ENCODE measurements at places on chromosomes 1 and 21.

DNA sequence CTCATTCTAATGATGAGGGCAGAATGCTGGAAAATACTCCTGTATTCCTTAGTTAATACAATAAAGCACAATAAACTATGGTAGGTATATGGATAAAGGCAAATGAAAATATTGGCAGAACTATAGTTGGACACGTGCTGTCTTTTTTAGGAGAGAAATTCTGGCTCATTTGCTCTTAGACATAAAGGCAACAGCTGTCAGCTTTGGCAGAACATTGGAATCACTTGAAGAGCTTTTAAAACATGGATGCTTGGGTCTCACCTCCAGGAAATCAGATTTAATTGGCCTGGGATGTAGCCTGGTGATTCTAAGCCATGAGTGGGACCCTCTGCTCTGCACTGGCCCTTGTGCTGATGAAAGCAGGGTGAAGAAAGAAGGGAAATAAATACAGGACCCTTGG, 9.9 kb downstream of the CRP start:
- no peak for DNase-seq

DNA sequence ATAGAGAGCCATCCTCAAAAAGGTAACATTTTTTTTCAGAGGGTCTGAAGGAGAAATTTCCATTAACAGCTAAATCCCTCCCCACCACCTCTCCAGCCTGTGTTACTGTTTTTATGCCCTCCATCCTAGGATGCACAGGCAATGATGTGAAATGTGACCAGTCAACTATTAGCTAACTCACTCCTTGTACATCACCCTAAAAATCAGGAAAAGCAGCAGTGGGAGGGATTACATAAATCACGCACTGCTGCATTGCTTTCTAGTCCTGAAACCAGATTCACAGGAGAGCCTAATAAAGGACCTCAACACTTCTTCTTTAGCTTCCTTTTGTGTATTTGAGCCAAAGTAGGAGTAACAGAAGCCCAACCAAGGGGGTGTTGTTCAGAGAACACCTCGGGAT, 66.3 kb downstream of the LMO4 start:
- DNase-seq: no peak

GRCh38 chr21:27026501-27026900, 59.6 kb upstream of the ADAMTS5 start:
- no peak for DNase-seq

DNA sequence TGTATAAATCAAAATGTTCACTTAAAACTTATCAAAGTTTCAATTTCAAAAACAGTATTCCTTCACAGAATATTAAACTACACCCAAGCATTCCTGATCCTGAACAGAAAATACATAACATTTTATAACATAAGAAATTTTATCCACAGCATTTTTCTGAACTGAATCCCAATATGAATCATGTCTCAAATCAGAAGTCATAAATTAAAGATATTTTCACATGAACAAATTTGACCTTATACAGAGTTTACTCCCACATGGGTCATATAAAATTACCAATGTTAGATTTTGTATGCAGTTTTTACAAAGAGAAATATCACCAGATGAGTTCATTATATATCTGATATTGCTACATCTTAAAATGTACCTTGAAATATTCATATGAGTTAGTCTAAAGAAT, 48.6 kb upstream of the ASPM start:
- DNase-seq: no peak

DNA sequence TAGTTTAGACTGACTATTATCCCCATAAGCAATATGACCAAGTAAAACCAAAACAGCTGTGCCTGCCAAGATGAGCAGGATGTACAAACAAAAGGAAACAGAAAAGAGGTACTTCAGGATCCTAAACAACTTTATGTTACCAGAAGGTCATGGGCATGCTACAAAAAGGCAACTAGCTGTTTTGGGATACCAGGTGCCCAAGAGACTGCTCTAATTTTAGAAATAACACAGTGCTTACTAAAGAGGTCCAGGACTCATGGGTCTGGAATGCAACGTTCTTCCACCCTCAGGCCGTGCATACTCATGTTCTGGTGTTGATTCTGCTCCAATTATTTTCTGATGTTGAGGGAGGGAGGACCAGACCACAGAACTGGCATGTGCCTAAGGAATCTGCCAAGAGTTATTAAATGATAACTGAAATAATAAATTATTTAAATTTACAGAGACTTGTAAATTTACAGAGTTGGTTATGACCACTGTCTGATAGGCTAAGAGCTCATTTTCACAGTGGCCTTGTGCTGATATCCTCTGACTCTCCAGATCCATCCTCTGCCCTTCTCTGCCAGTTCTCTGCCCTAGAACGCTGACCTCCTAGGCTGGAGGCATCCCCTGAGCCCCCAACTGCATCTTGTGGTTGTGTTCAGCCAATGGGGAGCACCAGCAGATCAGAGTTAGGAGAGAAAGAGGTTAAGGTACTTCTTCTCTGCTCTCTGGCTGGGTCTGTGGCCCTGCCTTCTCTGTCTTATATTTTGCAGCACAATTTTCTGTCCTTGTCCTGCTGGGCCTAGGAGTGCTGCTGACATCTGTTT, 37.7 kb upstream of the BCL10 start:
- no peak for DNase-seq

DNA sequence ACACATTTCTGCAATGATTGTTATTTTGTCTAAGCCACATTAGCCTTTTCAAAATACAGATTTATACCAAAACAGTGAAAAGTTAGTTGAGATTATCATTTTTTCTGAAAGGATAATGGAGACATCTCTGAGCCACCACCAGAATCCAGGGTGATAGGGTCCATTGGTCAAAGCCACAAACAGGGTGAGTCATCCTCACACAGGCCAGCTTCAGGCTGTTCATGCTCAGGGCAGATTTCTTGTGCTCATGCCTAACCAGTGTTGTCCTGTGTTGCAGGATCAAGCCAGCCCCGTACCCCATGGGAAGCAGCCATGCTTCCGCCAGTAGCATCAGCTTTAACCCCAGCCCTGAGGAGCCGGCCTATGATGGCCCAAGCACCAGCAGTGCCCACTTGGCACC, 13.4 kb downstream of the ELOA start:
- DNase-seq: no peak

- no peak for DNase-seq
These were observed 354.9 kb upstream of the PLXNA2 start for GRCh38 chr1:208599063-208599462.

DNA sequence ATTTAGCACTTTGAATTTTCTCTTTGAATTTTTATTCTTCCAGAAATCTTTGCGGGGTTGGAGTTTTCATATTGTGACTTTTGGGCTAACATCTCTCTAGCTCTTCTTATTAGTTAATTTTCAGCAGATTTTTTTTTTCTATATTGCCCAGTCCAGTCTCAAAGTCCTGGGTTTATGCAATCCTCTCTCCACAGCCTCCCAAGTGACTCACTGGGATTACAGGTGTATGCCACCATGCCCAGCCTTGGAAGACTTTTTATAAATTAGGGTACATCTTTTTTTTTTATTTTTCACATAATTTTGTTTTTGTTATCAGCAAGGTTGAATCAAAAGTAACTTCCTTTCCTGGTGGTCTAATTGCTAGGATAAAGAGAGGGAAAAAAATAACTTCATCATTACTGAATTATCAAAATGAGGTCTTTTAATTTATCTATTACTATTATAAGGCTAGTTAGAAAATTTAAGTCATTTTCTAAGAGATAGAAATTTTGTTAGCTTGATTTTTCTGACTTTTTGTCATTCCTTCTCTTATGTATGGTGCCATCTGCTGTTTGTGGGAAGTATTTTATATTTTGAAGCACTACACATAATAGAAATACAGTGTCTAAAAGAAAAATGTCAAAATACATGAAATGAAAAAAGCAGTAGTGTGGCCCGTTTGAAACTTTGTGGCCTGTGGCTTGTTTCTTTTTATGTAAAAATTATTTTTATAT, 273.4 kb upstream of the CACYBP start:
- no peak for DNase-seq

GRCh38 chr1:116457946-116458604, 85.0 kb downstream of the ATP1A1 start:
- no peak for DNase-seq

DNA sequence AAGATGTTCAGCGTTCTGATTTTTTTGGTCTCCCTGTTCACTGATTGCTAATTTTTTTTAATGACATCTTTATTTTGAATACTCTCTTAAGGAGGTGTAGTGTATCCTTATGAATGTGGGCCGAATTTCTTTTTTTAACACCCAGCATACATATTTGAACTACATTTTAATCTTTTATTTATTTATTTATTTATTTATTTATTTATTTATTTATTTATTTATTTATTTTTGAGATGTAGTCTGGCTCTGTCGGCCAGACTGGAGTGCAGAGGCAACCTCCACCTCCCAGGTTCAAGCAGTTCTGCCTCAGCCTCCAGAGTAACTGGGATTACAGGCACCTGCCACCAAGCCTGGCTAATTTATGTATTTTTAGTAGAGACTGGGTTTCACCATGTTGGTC, 15.1 kb downstream of the ZBTB8A start:
- DNase-seq: no peak

DNA sequence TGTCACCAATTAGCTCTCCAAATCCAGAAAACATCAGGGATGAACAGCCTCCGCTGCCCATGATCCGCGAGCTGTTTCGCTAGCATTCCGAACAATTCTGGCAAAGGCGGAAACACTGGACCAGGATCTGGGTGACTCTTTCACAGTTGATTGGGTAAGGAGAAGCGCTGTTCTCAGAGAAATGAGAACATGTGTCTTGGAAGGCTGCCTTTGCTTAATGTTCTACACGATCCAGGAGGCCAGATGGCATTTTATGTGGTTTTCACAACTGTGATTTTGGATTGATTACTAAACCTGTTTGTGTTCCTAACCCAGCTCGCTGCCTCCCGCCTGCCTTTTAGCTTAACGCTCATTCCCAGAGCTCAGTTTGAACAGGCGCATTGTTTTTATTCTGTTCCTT, 144.0 kb downstream of the KIF26B start:
- no peak for DNase-seq

DNA sequence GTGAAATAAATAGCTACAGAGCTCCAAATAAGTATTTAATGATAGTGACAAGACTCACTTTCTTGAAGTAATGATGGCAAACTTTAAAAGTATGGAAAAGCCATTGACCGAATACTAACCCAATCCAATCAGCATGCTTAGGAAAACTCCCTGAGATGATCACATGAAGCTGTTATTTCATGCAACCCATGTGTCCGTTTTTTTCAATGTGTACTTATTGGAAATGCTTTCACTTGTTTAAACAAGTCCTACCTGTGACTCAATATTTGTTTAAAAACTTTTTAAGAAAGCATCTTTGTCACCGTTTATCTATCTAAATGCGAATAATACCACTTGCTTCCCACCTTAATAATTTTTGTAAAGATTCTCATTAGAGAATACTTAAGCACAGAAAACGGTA, 185.8 kb downstream of the NRIP1 start:
- DNase-seq: no peak

DNA sequence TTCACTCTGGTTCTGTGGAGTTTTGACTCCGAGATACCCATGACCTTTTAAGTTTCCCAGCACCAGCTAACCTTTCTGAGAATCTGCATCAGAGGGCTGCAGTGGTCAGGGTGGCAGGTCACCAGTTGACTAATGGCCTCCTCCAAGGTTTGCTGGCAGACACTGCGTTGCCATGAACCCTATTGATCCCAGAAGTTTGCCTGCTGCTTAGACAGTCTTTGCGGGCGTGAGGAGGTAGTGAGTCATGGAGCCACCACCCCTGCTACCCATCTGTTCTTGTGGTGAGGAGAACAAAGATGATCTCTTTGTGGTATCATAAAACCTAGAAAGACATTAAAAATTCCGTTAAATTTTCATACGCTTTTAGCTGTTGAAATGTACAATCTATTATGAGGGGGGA, 180.4 kb downstream of the FGGY start:
- peak; percentile 45 for DNase-seq

DNA sequence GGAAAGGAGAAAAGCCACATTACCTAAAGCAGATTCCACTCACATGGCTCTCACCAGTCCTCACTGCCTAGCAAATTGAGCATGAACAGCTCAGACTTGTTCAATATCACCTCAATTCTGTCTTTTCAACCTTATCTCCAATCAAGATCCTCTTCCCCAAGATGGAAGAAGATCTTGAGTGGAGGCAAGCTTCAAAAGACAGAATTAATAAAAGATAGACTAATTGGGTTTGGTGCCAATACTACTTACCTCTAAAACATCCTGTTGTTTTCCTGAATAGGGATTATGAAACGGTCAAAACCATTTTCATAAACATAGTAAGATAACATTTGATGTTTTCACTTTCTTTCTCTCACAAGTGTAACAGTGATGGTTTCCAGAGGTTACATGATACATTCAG, 349.2 kb upstream of the PLD5 start:
- DNase-seq: no peak

- no peak for DNase-seq
These were observed 16.2 kb downstream of the WDR47 start for GRCh38 chr1:109025694-109026093.

- no peak for DNase-seq
These were observed 19.4 kb upstream of the ZNF281 start for GRCh38 chr1:200429221-200429751.

GRCh38 chr21:38953516-38953915, 147.8 kb downstream of the ETS2 start:
- DNase-seq: no peak

GRCh38 chr1:182260516-182260915, 131.1 kb downstream of the GLUL start:
- no peak for DNase-seq

GRCh38 chr1:156433032-156433431, 64.0 kb downstream of the RHBG start:
- DNase-seq: no peak

DNA sequence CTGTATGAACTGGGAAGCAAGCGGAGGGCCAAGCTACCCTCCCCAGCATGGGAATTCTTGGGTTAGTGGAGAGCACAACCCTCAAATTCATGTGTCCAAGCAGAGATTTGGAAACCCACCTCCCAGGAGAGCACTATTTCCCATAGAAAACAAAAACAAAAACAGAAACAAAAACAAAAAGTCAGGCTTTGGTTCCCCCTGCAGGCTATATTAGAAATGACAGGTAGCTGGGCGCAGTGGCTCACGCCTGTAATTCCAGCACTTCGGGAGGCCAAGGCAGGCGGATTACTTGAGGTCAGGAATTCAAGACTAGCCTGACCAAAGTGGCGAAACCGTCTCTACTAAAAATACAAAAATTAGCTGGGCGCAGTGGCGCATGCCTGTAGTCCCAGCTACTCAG, 10.8 kb downstream of the MINDY1 start:
- DNase-seq: peak; percentile 31
